ENCODE measurements at places on chromosomes 6 and 20. TPM values are rescaled to one million over a fixed set of nuclear protein-coding genes. Genes with fewer than 3 reads are reported as not detected.
A peak's percentile ranks its signal among the peaks of the same experiment; 100 is the strongest.

GRCh38 chr6:33949877-33950435 is 146.2 kb upstream of the MLN start:
- DNase-seq = no peak

The CLIC5 gene
- 131 TPM for total RNA-seq

GRCh38 chr6:72820906-72821305 is 199.0 kb downstream of the KCNQ5 start:
- DNase-seq = no peak

The GJA10 gene
- total RNA-seq = not detected

DNA sequence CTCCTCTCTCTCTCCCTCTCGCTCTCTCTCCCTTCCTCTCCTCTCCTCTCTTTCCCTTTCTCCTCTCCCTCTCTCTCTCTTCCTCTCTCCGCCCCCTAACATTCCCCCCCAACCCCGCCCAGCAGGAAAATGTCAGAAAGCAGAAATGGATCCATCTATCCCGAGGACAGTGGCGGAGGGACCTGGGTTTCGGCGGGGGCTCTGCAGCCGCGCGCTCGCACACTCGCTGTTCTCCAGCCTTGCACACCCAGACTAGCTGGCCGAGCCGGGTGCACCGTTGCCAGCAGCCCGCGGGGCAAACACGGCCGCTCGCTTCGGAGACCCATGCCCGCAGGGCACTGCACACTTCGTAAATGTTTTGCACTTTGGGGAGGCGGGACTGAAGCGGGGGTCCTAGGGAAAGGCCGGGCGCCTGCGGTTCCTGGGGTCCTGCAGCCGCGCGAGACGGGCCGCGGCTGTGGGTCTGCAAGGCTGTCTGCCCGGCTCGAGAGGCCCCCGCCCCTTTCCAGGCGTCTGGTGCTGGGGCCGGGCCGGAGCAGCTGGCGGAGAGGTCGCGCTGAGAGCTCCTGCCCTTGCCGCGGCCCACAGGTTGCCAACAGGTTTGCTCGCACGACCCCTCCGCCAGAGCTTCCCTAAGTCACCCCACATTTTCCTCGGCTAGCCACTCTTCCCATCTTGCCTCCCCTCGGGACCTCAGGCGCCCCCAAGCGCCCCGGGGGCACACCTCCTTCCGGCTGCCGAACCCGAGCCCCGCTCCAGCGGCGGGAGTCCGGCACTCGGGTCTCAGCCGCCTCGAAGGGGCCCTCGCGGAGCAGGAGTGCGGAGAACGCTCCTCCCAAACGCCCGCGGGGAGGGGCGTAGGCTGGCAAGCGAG is 818 bp upstream of the MDGA1 start:
- peak; percentile 81 for DNase-seq

- DNase-seq = no peak
These were observed 107.3 kb upstream of the SNX9 start for GRCh38 chr6:157715728-157716164.

DNA sequence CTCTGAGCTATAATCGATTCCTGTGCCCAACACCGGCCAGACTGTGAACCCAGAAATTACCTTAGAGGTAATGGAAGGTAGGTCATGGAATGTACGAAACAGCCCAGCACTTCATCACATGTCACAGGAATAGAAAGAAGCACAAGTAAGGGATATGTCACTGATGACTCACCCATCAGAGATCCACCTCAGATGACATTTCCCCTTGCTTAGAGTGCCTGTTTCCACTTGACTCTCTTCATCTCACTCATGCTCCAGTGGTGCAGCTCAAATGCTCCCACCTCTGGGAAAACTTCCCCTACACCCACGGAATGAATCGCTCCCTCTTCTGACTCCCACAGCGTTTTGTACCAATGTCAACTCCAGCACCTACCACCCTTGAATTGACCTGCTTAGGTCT is 381.6 kb upstream of the CNR1 start:
- no peak for DNase-seq

The ZSCAN23 gene
- total RNA-seq = 2.2 TPM

The C20orf141 gene
- not detected for total RNA-seq

DNA sequence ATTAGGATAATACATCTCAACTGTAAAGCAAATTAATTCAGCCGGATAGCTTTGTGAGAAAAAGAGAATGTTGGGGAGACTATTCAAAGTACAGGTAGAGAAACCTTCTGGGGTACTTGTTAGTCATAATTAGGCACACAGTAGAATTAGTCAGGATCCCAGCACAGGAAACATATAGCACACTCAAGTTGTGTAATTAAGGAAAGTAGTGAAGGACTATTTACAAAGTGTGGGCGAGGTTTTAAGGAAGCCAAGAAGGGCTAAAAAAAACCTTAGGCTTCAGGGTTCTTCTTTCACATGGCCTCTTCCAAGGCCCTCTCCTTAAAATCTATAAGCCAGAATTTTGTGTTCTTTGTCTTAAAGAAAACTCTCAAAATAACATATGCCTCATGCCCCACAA is 126.7 kb downstream of the RTN4IP1 start:
- no peak for DNase-seq

The LPA gene
- total RNA-seq = not detected

The VSTM2L gene
- 12.9 TPM for total RNA-seq

DNA sequence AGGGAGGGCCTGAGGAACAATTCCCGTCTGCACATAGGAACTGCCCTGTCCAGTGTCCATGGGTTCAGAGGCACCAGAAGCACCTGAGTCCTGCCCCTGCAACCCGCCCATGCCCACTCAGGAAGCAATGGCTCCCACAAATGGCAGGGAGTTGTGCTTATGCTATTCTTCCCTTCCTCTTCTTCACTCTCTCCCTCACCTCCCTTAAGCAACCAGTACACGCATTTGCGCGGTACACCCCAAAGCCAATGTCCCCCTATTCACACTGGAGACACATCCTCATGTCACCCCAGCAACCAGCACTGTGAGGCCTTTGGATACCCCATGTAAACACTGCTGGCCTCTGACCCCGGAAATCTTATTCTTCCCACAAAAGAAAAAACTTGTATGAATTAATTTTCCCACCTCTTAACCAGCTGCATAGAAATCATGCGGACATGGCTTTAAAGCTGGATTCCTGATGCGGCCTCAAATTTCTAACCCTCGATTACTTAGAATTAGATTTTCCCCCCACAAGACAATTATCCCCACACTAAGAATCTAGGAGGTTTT is 30.9 kb downstream of the FYN start:
- DNase-seq = no peak

The OPRM1 gene
- not detected for total RNA-seq

- no peak for DNase-seq
These were observed 22.8 kb downstream of the ECT2L start for GRCh38 chr6:138818496-138819194.

DNA sequence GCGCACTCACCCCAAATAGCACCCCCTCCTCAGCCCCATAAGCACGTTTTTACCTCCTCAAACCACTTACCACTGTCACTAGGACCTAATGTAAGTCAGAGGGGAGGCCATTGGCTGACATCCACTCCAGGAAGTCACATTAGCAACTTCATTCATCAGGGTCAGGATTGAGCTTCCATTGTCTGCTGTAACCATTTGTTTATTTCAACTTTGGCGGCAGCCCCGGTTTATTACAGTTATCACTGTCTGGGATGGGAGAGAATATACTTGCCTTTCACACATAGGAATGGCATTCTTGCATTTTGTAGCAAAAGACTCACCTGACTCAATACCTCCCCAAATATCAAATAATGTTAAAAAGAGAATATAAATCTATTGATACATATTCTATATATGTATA is 38.3 kb downstream of the MAFB start:
- DNase-seq = no peak

DNA sequence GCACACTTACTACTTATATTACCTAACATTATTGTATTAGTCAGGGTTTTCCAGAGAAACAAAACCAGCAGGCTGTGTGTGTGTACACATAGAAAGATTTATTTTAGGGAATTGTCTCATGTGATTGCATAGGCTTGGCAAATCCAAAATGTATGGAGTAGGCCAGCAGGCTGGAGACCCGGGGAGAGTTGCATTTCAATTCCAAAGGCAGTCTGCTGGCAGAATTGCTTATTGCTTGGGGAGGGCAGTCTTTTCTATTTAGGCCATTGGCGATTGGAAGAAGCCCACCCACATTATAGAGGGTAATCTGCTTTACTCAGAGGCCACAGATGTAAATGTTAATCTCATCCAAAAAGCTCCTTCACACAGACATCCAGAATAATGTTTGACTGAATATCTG is 157.0 kb downstream of the ADGRG6 start:
- no peak for DNase-seq
